Bone marrow (tissue), 2 donors: ENCODE measurements at places on chromosomes 7 and 10.

- DNase-seq: no peak
These were observed 273.9 kb downstream of the RPS24 start for GRCh38 chr10:78307576-78307975.

DNA sequence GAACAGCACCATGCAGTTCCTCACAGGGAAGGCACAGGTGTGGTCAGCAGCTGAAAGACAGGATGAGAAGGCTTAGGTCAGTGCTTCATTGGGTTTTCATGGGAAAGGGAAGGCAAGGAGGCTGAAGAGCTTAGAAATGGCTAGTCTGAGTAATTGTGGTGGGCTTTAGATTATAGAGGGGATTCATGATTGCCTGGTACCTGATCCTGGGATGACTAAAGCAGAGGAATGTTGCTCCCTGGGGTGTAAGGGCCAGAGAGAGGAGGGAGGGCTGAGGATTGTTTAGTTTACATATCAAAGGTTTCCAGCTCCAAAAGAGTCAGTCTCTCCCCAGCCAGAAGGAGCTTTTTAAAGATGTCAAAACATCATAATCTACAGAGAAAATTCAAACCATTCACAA lies 396.3 kb upstream of the POM121L12 start:
- no peak for DNase-seq

DNA sequence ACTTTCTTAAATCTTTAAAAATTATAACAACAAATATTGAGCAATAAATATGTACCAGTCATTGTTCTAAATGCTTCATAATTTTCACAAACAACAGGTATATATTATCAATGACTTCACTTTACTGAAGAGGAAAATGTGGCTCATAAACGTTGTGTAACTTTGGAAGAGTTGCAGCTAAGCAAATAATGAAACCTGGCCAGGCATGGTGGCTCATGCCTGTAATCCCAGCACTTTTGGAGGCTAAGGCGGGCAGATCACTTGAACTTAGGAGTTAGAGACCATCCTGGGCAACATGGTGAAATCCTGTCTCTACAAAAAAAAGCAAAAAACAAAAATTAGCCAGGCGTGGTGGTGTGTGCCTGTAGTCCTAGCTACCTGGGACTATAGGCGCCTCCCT lies 71.9 kb upstream of the AMPH start:
- no peak for DNase-seq

DNA sequence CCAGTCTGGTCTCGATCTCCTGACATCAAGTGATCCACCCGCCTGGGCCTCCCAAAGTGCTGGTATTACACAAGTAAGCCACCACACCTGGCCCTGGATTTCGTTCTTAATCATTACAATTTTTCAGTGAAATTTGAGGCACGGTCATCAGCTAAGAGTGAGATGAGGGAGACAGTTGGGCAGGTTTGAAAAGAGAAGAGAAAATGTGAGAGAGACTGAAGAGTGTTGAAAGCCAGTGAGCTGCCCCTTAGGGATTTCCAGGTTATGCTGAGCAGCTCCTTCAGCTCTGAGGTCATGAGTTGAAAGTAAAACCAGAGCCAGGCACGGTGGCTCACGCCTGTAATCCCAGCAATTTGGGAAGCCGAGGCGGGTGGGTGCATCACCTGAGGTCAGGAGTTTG lies 5.9 kb upstream of the UPF2 start:
- no peak for DNase-seq

GRCh38 chr7:3486841-3487240 lies 185.8 kb downstream of the SDK1 start:
- DNase-seq: no peak

DNA sequence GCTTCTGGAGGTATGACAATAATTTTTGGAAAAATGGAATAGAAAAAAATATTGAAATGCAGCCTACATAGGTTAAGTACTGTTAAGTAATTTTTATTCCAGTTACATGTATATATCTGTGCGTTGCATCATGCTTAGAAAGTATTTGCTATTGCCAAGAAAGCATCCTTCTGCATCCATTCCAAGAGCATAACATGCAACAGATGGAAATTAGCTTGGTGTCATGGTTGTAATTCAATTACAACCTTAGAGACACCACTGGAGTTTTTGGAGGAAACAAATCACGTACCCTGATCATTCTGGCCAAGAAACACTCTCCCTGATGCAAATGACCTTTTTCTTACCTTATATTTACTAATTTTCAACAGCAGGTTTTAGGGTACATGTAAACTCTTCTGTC lies 1.7 kb downstream of the AKR1B1 start:
- no peak for DNase-seq

GRCh38 chr10:4136121-4136520 lies 351.1 kb upstream of the KLF6 start:
- no peak for DNase-seq

GRCh38 chr7:142968229-142968628 lies 6.1 kb upstream of the KEL start:
- DNase-seq: no peak

GRCh38 chr10:32982911-32983909 lies 25.2 kb upstream of the ITGB1 start:
- no peak for DNase-seq

GRCh38 chr7:113636727-113637421 lies 281.9 kb downstream of the PPP1R3A start:
- no peak for DNase-seq

- DNase-seq: no peak
These were observed 259.0 kb downstream of the ADRA2A start for GRCh38 chr10:111335826-111336225.

DNA sequence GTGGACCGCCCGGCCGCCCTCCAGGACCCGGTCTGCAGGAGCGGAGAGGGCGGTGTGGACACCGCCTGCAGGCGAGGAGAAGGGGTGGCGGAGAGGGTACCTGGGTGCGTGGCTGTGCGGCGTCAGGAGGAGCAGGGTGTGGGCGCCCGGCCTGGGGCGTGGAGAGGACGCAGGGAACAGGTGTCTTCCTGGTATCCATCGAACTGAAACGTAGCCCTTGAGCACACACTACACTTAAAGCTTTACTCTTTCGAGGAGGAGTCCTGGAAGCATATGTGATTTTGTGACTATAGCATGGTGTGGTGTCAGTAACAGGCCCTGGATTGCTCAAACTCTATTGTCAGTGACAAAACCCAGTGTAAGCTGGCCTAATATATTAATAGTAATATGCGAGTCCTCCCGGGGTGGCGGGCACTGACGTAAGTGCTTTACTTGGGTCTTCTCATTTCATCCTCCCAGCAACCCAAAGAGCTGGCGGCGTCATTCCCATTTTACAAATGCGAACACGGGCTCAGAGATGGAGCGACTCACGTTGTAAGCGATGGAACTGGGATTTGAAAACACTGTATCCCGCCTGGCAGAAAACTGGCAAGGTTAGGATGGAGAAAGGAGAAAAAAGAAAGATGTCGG lies 508 bp upstream of the TECPR1 start:
- no peak for DNase-seq

GRCh38 chr7:105596866-105597265 lies 15.6 kb upstream of the EFCAB10 start:
- DNase-seq: no peak

DNA sequence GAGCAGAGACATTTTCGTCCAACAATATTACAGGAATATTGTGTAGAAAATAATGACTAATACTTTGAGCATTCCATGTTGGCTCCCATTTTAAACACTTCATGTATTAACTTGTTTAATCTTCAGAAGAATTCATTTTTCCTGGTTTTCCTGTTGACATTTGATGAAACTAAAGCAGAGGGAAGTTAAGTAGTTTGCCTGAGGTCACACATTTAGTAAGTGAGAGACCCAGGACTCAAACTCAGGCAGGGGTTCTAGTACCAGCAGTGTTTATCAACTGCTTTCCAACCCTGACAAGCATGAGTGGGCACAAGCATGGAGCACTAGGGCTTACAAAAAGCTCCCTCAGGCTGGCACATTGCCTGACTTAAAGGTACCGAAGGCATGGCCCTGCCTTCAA lies 719.1 kb downstream of the AUTS2 start:
- no peak for DNase-seq

DNA sequence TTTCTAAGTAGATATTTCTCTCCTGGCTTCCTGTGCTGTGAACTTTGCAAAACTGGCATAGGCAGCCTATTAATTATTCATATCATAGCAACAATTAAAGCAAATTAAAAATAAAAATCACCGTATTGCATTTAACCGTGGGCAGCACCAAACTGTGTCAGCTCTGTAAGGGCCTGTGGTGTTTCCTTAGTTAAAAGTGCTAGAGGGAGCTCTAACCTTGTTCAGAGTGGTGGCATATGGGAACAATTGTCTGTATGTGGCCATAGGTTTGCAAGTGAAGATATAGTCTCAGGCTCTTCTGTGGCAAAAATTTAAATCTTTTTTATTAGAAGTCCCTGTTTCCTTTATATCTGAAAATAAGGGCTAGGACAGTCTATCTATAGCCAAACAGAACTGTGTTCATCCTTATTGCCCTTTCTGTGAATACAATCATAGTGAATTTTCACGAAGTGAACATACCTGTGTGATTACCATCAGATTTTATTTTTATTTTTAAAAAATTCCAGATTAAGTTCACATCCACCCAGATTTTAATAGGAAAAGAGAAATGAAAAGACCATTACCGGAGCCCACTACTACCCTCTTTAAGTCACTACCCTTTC lies 92.6 kb downstream of the POLL start:
- peak; percentile 11 for DNase-seq

- no peak for DNase-seq
These were observed 17.8 kb downstream of the SCD start for GRCh38 chr10:100364735-100365391.

DNA sequence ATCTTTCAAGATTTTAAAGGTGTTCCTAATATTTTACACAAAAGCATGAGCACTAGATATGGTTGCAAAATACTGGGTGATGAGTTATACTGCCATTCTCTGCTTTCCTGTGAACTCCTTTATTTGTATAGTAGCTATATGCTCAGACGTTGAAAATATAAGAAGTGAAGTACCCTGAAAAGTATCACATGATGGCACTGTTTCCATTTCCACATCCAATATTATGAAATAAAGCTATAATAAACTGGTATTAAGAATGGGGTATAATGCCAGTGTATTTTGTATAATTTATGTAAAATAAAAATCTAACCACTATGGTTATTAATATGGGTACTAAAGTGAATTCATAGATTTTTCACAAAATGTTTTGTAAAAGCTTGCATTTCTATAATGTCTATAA lies 79.6 kb upstream of the FOXP2 start:
- DNase-seq: no peak

DNA sequence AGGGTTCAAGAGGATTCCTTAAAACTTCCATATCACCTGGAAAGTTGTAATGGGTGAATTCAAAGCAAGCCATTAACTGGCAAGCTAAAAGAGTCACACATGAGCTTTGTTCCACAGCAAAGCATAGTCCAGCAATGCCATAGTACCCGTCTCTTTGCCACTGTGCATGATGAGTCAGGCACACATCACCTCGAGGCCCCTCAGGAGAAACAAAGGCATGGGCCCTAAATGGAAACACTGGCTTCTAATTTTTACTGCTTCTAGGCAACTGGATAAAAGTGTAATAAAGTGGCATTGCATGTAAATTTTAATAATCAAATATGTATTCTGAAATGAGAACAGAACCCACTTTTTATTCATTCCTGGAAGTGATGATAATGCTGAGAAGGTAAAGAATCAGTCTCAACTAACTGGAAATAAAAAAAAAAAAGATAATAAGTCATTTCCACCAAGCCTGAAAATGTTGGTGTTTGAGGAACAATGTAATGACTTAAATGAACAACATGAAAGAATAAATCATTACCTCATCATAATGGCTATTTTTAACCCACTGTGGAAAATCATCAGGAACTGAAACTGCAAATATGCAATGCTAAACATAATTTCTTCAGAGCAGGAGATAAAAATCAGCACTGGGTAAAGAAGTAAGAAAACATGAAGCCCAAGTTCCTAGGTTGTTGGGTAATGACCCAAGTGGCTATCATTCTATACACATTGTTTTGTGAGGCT lies 104.9 kb downstream of the CDK6 start:
- DNase-seq: no peak

- no peak for DNase-seq
These were observed 73.8 kb upstream of the TMEM106B start for GRCh38 chr7:12137283-12137682.
